Stimulated activated CD8-positive, alpha-beta memory T cell treated with anti-CD3 and anti-CD28 coated beads, Interleukin-4, amount 100 ng/mL, for 48 hours (primary cell): ENCODE measurements at places on chromosomes 16 and 17.

DNA sequence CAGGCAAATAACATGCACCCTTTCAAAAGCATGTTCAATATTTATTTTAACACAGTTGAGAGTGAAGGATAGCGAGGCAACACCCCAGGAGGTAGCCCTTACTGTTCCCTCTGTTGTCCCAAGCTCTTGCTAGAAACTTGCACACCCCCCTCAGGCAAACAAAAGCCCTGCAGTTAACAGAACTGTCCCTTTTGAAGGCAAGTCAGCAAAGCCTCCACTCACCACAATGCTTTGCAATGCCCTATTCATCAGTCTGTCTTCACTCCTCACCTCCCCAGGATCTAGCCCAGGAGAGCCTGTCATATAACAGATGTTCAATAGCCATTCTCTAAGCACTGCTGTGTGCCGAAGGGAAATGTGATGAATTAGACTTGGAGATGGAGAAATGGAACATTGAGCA, 3.5 kb upstream of the CNEP1R1 start:
- DNase-seq = no peak

DNA sequence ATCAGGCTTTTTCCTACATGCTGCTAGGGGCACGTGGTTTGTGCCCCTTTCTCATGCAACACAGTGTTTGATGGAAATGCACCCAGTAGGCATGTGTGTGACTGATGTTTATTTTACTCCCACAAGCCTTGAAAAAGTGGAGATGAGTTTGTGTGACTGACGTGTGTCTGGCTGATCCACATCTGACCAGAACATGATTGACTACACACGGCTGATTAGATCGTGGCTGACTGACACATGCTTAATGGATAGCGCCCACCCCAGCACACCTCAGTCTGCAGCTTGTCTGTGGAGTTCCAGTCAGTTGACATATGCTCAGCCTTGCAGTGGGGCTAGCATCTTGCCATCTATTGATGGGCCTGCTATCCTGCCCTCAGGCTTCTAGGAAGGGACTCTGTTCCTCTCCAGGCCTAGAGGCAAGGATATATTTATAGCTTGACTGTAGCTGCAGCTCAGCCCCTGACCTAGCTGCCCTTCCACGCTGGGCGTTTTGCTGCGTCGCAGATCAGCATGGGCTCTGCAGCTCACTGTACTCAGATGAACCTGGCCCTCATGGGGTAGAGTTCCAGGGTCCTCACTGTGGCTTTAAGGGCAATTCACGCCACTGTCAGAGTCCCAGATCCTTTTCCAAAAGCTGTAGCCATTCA, 112.3 kb downstream of the HS3ST2 start:
- DNase-seq = no peak

GRCh38 chr17:43935926-43936261, 6.4 kb downstream of the PPY start:
- DNase-seq = no peak

DNA sequence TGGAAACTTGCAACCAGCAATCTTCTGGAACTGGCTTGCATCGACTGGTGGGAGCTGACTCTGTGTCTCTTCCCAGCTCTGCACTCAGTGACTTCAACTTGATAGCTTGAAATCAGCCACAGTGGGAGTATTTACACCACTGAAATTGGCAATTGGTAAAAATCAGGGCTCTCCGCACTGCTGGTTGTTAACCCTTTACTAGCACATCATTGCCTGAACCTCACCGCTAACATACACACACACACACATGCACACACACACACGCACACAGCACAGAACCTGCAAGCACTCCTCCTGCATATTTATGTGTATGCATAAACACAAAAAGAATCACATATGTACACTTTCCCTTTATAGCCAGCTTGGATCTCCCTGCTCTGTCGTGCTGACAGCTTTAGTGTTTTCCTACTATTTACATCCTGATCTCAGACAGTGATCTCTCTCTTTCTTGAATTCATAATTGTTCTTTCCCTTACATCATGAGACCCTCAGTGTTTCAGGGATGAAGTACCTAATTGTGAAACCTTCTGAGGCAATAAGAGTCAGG, 7.9 kb upstream of the TMIGD1 start:
- DNase-seq = no peak

DNA sequence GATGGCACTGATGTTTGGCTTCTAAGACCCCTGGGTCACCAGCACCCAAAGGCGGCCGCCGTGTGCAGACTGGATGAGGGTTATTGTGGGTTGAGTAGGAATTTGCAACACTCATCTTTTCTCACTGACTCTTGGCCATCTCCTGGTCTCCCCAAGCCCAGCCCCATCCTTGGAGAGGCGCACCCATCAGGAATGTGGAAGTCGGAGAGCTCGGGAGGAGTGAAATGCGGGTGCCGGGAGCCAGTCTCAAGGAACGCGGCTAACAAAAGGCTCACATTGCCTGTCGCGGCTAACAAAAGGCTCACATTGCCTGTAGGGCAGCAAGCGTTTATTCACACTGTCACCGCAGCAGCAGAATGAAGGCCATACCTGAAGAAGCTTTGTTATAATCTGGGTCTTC, 248.6 kb downstream of the FOXL1 start:
- no peak for DNase-seq

DNA sequence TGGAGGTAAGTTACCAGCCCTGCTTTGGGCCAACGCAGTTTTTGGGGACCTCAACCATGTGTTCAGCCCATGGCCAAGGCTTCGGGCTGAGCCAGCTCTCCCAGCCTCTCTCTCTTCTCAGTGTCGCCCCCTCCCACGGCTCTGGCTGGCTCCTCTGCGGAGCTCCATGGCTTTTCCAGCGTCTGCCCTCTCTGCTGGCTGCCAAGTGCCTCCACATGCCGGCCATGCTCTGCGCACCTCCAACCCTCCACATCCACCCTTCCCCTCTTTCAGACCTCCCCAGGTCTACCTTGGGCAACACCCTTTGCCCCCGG, 23.2 kb downstream of the COTL1 start:
- no peak for DNase-seq

DNA sequence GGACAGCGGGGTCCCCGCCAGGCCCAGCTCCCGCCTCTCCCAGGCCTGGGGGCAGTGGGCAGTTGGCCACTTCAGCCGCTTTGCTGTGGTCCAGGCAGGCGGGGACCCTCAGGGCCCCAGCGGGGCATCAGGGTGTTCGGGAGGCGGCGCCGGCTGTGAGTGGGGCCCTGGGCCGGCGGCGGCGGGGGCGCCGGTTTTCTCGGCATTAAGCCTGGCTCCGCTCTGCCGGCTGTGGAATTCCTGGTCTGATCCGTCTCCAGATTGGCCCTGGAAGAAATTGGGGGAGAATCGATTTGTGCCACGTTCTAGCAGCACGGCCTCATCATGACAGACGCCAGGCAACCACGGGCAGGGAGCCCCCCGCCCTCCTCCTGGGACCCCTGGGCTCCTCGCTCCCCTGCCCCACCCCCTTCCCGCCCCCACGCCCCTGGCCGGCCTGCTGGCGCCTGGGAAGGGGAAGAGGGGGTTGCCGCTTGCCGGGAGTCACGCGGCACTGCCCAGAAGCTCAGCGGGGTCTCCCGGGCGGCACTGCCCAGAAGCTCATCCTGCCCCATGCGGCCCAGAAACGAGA, 28.6 kb upstream of the SSTR5 start:
- DNase-seq = no peak

GRCh38 chr17:68290268-68290954, 516 bp downstream of the SLC16A6 start:
- peak; percentile 70 for DNase-seq

- DNase-seq = no peak
Observed at GRCh38 chr17:15038656-15039055, 226.5 kb downstream of the PMP22 start.

DNA sequence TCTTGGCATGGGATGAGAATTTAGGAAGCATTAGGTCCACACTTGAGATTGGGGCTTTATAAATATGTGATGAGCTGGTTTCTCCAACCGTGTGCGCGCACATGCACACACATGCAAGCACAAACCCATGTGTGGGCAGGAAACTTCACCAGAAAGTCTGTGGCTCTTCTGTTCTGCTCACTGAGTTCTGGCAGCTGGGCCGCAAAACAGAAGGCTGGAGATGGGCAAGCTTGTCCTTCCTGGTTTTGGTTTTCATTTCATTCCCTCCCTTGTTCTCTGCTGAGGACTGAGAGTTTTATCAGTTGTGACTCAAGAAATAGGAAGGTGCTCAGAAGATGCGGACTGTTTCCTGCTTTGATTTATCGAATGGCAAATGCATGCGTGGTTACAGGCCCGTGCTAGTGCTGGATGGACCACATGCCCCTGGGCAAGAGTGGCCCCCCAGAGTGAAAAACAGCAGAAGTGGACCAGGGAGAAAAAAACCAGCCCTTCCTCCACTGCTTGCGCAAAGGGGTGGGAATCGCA, 14.1 kb downstream of the MAP3K14 start:
- peak; percentile 58 for DNase-seq

DNA sequence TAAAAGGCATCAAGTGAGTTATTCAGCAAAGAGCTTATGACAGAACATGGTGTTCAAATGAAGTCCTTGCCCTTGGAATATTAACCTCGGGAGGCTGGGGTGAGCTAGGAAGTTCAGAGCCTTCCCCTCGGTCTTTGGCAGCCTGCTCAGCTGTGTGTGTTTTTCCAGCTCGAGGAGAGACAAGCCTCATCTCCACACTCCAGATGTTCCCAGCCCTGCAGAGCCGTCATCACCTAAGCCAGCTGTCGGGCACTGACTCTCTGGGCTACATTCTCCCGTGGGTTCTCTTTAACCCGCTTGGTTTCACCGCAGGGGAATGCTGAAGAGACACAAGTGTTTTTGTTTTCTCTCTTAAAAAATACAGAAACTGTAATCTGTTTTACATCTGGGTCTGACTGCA, 47.1 kb downstream of the IRX3 start:
- DNase-seq = no peak

- no peak for DNase-seq
Observed at GRCh38 chr16:84643674-84644073, 4.6 kb upstream of the KLHL36 start.

DNA sequence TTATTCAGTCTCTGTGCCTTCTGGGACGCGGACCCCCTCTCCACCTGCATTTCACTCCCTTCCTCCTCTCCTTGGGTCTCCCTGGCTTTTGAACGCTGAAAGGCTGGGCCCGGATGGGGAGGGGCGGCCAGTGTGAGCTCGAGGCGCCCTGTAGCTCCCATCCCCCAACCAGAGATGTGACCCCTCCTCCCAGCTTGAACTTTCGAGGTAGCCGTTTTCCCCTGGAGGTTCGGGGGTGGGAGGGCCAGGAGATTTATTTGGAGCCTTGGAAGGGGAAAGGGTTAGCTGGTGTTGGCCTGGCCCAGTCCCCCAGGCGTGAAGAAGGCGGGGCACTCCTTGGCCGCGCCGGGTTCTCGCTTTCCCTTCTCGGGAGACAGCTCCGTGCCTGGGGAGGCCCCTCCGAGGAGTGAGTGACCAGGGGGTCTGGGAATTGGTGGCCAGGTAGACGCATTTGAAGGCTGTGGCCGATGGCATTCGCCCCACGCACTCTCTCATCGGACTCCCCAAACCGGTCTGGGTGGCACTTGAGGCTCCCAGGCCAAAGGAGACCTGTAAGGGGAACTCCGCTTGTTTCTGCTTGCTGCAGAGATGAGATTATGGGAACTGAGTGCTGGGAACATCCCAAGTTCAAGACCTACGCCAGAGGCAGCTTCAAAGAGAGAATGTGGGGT, 942 bp downstream of the LDAF1 start:
- DNase-seq = no peak

DNA sequence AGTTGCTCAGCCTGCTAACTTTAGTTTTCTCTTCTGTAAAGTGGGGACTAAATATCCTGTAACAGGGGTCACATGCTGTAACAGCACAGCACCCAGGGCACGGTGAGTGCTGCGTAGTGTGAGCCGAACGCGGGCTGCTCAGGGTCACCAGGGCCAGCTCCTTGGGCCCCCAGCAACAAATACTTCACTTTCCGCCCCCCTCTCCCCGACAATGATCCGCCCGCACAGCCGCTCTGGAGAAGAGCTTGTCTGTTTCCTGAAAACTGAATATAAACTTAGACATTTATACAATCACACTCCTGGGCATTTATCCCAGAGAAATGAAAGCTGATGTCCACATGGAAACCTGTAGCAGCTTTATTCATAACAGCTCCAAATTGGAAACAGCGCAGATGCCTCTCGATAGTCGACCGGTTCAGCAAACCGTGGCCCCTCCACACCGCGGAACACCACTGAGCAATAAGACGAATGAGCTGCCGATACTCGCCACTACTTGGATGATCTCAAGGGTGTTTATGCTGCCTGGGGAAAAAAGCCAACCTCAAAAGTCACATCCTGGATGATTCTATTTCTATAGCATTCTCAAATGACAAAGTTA, 267.2 kb downstream of the PARN start:
- no peak for DNase-seq
